ENCODE measurements at places on chromosomes 7 and 10.

DNA sequence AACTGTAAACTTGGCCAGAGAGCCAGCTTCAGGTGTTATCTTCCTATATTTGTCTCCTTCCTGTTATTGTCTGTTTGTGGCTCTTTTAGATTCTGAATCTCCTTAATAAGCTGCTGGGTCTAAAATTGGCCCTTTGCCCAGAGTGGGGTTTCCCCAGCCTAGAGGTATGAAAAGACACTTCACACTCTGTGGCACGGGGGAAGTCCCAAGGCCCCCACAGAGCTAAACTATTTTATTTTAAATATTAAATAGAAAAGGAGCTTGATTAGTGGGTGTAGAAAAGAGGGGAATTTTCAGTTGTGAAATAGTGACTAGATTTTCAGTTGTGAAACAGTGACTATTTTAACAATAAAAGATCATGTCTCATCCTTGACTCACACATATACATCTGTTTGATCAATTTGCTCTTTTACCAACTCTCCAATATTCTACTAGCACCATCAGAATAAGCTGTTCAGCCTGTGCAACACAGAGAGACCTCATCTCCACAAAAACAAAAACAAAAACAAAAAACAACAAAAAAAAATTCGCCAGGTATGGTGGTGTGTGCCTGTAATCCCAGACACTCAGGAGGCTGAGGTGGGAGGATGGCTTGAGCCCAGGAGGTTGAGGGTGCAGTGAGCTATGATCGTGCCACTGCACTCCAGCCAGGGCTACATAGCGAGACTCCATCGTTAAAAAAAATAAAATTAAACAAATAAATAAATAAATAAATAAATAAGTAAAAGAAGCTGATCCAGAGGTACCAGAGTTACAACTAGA is 24.9 kb upstream of the ADO start:
- DNase-seq, result no peak

DNA sequence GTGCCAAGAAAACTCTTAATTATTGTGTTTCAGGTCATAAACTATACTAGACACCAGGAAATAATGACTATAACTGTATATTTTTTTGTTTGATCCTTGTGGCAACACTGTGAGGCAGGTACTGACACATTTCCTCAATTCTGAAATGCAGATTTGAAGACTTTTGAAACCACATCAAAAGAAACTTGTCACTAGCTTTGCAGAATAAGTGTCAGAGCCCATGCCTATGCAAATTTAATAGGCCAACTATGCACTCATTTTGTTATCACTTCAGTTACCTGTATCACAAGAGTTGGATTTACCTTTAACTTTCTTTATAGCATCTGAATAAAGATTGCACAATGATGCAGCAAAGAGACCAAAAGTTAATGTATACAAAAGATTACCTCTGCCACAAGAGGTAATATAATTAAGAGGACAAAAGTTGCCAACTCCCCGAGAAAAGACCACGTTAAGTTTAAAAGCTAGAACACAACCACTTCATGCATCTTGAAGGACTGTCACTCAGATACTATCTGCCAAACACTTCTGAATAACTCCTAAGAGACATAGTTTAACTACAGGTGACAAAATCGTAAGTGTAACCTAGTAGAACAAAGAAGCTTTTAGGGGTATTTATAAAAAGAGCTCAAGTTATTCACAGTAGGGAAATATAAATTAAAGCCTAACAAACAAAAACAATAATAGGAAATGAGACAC is 80.5 kb downstream of the ELAPOR2 start:
- DNase-seq, result no peak

DNA sequence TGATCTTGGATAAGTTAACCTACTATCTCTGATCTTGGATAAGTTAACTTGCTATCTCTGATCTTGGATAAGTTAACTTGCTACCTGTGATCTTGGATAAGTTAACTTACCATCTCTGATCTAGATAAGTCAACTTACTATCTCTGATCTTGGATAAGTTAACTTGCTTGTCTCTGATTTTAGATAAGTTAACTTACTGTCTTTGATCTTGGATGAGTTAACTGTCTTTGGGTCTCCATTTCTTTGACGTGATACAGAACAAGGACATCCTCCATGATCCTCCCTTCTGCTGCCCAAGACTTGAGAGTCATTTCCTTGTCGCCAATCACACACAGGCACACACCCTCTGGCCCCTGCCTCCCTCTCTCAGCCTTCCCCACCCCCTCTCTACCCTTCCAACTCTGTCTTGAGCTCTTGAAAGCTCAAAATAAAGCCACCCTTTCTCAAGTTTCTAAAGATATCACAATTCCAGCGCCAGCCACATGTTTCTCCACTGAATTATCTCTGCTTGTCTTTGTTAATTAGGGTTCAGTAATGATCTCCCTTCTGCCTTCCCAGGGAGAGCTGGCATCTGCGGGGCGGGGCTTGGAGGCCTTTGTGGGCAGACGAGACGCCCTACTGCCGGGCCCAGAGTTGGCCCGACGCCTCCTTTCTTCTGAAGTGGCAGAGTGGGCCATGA is 85.1 kb upstream of the GTF2I start:
- DNase-seq, result no peak

DNA sequence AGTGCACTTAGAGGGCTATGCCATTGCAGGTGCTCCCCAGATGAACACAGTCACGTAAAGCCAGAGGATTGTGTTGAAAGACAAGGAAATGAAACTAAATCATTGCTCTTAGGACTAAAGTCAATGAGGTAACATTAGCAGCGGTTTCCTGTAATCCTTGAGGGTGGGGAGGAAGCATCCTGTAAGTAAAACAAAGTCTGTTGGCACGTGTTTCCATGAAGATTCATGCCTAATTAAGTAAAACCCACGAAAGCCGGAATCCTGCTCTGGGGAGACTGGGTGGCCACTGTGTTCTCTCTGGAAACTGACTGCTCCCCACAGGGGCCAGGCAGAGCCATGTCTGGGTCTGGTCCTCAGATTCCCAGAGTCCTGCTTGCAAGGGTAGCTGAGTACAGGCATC is 18.3 kb downstream of the STEAP1B start:
- no peak for DNase-seq

- DNase-seq, result no peak
Measured at GRCh38 chr7:7897509-7897908, 71.1 kb upstream of the GLCCI1 start.

DNA sequence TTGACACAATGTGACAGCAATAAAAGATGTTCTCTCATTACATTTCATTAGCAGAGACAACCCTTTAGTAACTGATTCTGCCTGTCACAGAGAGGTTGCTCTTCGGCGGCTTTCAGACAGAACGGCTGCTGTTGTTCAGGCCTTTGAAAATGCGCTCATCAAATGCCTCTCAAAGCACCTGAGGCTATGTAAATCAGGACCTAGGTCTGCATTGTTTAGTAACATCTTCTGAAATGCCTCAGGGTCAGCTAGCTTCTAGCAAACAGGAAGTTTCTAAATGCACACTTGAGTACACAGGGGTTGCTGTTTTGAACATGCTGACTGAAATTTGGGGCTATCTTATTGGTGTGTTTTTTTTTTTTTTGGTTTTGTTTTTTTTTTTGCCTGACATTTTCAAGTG is 143.3 kb upstream of the DKK1 start:
- no peak for DNase-seq

GRCh38 chr10:1323951-1324350 is 267.8 kb downstream of the WDR37 start:
- DNase-seq, result no peak

DNA sequence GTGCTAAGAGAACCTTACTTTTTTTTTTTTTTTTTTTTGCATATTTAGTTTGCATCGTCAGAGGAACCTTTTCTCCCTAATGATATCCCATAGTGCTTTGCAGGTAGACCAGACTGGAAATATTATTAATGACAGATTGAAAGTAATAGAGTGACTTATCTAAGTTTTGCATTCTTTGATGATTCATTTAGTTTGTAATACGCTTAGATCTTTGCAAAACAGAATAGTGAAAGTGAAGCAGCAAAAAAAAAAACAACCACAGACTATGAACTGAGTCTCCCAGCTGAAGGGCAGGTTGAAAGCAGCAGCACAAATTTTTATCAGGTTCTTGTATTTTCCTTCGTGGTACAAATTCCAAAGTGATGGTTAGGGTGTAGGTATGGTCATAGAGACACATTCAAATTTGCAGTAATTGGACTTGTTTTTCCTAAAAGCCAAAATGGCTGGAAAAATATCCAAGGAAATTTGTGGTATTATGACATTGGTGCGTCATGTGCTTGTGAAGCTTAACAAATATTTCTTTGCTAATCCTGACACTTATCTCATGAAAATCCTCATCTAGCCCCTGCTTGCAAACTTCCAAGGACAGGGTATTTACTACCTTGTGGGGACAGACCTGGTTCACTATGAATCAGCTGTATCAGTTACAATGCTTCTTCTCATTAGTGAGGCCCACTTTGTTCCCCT is 81.8 kb upstream of the CREB5 start:
- peak; percentile 17 for DNase-seq

DNA sequence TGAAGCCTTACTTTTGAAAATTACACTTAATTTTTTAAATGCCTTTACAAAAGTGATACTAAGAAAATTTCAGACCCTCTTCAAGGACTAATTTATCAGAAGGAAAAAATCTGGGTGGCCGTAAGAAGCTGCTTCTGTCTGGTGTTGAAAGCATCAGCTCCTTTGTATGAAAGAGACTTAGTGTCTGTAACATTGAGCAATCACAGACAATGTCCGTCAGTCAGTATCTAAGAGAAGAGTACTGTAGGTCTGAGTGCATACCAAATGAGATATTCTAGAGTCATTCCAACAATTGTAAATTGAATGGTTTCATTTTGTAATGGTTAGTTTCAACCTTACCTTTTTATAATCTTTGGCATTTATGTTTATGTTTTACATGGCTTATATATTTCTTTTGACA is 11.1 kb upstream of the MDFIC start:
- DNase-seq, result no peak

GRCh38 chr7:12809476-12809875 is 122.0 kb downstream of the ARL4A start:
- no peak for DNase-seq

DNA sequence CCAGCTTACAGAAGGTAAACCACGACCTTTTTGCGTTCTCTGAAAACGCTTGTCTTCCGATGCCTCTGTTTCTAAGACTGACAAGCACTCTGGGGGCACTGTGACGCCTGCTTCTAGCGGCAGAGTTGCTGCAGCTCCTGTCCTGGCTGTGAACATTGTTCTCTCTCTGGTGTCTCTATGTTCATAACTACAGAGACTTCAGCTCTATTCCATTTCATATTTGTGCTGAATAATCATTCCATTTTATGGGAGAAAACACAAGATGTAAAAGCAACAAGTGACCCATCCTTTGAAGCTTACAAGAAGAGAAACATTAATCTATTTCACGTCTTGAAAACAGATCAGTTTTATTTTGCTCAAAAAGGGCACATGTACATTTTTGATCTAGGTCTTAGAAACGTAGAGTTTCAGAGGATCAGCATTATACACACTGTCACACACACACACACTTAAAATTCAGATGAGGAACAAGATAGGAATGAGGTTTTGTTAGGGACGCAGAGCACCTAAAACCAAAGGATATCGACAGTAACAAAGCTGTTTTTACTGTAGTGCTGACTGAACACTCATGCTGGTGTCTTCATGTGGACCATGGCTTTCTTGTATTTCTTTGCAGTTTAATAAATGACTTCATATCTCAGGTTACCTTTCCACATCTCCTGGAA is 3.0 kb downstream of the IKZF1 start:
- DNase-seq, result no peak

DNA sequence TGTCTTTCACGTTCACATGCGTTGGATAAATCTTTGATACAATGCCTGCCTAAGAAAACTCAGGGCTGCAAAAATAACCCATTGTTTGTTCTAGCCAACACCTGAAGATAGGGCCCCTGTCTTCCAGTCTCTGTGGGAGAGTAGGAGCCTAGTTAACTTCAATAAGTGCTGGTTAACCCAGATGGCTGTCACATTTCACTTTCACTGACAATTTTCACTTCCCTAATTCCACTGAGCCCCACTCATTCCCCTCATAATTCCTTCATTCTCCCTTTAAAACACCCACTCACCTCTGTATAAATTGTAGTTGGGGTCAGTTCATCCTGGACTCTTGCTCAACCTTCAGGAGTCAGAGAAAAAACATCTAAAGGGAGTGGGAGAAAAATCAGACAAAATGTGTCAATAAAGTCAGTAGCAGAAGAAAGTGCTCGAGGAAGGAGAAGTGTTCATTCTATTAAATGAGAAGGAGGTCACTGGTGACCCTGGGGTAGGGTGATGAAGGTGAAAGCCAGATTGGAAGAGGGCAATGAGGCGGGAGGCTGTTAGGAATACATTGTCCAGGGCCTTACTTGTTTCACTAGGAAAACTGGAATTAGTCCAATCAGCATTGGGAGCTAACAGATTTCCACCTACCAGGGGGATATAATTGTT is 51.2 kb upstream of the ABI1 start:
- DNase-seq, result no peak

- DNase-seq, result peak; percentile 12
Measured at GRCh38 chr10:10431422-10432066, 586.1 kb upstream of the CELF2 start.

- DNase-seq, result no peak
Measured at GRCh38 chr7:75722373-75722772, 16.4 kb downstream of the HIP1 start.

Measured in NCI-H82 (cell line).